Daoy (cell line): ENCODE measurements at places on chromosomes 2 and 18.

DNA sequence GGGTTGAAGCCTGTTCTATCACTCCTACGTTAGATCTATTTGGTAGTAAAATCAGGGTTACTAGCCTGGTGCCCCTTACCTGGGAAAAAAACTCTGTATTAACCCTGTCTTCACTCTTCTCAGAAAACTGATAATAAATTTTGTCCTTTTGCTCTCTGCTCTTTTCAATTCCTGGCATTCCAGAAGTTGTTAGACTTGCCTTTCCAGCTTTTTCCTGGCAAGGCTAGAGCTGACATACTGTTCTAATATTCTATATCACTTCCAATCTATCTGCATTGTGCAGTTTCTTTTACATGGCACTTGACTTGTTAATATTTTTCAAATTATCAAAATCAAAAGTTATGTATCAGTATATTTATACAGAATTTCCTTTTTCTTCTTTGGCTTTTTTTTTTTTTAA is 162.2 kb downstream of the FIGN start:
- no peak for DNase-seq

GRCh38 chr2:172299741-172300140 is 127.6 kb upstream of the ITGA6 start:
- DNase-seq = peak; percentile 45

DNA sequence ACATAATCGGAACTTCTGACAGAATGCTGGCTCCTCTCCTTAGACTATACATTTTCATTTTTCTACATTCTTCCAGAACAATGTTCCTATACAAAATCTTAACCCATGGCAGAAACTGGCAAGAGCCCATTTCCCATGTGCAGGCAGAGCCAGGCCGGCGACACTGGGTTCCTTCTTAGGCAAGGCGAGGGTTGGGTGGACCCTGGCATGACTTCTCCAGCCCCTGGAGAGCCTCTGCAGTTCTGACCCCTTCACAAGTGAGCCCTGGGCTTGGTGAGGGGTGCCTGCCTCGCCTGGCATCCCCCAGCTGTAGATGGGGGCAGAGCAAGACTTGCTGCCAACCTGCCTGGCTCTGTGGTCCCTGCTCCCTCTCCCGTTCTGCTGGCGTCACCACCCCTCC is 5.0 kb downstream of the GYPC start:
- DNase-seq = no peak

GRCh38 chr2:103196802-103197201 is 435.0 kb downstream of the TMEM182 start:
- no peak for DNase-seq

DNA sequence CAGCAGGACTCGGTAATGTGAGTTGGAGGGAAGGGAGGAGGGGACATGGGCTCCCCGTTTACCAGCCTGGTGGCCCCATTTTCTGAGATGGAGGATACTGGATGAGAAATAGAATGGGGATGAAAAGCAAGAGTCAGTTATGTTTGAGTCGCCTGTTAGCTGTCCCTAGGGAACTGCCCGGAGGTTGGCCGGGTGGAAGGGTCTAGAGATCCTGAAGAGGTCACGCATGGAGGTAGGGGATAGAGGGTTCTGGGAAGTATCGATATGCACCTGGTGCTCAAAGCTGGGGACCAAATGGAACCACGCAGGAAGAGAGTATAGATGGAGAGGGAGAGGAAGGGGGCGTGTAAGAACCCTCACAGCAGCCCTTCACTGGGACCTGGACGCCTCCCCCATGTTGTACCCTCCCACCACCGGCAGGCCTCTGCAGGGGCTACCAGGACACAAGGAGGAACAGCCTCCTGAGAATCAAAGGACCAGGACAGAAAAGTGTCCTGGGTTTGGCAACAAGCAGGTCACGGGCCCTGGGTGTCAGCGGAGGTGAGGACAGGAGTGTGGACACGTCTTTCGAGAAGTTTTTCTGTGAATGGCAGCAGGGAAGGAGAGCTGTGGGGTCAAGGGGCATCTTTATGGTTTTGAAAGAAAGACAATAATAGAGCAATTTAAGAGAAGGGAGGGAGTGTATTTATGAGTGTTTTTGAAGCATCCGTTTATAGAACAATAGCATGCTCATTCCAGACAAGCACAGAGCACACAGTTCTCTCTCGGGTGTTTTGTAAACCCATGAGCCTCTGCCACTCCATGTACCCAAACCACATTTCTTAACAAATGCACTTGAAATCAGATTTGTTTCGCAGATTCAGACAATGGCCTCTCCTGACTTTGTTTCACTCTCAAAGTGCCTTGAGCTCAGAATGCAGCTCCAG is 132.2 kb downstream of the SMAD7 start:
- DNase-seq = no peak

DNA sequence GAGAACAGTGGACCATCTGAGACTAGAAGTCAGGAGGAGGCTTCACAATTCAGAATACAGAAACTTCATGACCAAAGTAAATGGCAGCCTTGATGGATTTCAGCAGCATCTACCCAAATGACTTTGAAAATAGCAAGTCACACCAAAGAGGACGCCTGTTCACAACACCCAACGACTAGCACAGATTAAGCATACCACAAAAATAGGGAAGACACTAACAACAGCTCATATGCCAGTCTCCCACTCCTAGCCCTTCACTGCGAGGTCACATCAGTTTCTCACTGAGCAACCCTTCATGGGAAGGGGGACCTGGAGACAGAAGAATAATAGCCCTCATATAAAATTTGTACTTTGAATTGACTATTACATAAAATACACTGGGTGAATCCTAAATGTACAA is 228.4 kb upstream of the SLC39A10 start:
- DNase-seq = no peak

DNA sequence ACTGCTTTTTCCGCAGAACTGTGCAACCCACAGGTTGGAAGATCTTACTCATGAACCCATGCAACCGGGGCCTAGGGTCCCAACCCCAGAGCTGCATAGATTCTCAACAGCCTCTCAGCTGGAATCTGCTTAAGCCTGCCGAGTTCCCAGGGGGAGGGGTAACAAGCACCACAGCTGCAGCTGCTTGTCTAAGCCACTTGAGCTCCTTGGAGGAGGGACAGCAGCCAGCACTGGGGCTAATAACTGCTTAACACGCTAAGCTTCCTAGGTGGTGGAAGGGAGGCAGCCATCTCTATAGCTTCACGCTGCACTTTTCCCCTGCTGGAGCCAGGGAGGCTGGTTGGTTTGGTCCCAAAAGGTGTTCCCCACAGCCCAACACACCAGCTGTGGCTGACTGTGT is 311.6 kb downstream of the DSC3 start:
- no peak for DNase-seq

DNA sequence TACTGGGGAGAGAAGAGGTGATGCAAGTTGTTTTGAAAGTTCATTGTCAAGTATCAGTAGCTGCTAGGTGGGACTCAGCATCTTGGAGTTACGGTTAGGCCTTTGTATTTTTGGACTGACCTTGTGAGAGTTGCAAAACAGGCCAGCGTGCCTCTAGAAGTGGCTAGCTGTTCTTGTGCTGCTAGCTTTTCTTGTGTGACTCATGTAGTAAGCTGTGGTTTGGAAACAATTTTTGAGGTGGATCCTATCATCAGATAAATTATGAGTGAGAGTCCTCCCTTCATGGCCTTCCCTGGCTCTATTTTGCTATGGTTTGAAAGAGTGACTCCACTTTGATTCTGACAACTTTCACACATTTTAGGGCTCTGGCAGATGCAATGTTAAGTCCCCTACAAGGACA is 409.2 kb upstream of the HS6ST1 start:
- peak; percentile 38 for DNase-seq

DNA sequence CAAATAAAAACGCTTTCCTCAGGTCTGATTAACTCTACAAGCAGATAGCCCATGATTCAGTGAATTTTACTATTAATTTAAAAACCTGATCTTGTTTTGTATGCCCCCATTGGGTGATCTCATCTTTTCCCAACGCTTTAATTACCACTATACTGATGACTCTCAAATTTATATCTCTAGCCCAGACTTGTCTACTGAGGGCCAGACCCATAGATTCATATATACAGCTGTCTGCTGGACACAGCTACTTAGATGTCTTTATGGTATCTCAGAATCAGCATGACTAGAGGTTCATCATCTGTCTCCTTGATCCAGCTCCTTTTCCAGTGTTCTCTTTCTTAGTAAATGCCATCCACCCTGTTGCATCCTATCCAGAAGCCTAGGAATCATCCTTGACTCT is 33.8 kb downstream of the TAF1B start:
- no peak for DNase-seq

GRCh38 chr2:172215936-172216335 is 113.2 kb upstream of the DLX2 start:
- no peak for DNase-seq

GRCh38 chr2:23351388-23352141 is 33.4 kb upstream of the KLHL29 start:
- peak; percentile 90 for DNase-seq

DNA sequence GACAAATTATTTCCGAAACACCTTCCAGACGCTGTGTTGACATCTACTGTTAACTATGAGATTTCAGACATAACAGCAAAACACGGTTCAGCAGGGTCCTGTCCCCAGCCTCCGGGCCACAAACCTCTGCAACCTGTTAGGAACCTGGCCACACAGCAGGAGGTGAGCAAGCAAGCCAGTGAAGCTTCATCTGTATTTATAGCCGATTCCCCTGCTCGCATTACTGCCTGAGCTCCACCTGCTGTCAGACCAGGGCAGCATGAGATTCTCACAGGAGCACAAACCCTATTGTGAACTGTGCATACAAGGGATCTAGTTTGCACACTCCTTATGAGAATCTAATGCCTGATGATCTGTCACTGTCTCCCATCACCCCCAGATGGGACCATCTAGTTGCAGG is 31.1 kb downstream of the NDUFA10 start:
- DNase-seq = no peak

- DNase-seq = no peak
Observed at GRCh38 chr2:29345236-29345635, 230.0 kb downstream of the CLIP4 start.

DNA sequence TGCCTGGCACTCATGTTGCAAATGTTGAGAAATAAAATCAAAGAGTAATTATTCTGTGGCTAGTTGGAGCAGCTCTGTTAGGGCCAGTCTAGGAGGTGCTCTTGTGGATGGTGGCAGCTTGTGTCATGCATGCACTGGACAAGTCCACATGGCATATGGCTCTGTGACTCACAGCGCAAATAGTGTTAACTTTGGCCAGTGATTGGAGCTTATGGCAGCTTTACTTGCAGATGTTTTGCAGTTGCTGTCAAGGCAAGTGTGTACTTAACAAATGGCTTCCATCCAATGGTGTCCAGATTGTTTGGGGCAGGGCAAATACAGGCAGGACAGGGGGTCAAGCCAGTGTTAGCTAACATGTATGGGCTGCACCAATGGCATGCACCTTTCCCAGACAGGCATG is 26.1 kb upstream of the TMX3 start:
- no peak for DNase-seq

GRCh38 chr2:113171334-113172075 is 2.3 kb upstream of the PSD4 start:
- no peak for DNase-seq

DNA sequence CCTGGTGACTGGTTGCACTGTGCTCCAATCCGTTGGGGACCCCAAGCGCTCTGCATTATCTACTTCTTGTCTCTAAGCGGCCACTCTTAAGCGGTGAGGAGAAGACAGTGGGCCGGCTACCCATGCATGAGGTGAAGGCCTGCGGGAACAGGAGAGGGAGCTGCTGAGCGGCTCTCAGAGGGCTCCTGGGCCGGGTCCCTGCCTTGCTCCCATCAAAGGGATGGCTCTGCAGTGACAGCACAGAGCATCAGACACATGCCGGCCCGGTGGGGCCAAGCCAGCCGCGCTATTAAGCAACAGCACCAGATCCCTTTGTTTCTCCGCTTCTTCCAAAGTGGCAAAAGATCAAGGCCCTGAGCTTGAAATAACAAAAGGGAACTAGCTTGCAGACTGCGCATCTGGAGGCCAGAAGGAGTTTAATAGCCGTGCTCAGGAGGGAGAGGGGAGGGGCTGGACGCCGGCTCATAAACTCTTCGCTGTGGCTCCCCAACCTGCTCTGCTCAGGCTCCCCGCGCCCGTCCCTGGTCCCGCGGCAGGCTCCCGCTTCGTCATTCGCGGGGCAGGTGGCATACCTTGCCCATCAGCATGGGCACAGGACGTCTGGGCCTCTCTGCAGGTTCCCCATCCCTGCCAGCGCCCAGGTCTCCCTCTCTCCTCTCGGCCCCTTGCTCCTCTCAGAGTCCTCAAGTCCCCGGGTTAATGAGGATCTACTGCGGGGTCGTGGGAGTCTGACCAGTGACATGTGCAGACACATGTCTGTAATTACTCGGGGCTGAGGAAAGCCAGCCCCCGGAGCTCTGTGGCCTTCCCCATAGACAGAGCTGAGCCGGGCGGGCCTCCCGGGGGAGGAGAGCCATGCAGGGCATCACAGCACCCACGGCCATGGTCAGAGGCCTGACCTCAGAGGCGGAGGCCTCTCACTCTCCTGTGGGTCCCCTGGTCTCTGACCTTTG is 96.7 kb downstream of the ASB1 start:
- no peak for DNase-seq

DNA sequence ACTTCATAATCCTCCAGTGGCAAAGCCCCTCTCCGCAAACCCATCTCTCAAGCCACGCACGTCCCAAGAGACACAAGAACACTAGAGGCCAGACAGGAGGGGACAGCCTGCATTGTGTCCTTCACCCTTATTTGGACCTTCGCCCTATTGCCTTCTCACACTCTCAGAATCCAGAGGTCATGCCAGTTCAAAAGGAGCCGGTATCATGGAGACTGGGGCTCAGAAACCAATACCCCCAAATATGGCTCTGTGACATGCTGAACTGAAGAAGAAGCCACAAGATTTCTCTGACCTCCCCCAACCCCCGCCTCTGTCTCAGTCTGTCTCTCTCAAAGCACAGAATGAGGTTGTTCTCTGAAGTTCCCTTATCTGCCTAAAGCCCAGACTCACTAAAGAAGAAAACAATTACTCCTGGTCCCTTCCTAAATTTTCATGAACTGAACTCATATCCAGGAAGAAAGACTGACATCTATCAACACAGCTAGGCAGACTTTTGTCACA is 19.2 kb upstream of the SPATA3 start:
- no peak for DNase-seq

DNA sequence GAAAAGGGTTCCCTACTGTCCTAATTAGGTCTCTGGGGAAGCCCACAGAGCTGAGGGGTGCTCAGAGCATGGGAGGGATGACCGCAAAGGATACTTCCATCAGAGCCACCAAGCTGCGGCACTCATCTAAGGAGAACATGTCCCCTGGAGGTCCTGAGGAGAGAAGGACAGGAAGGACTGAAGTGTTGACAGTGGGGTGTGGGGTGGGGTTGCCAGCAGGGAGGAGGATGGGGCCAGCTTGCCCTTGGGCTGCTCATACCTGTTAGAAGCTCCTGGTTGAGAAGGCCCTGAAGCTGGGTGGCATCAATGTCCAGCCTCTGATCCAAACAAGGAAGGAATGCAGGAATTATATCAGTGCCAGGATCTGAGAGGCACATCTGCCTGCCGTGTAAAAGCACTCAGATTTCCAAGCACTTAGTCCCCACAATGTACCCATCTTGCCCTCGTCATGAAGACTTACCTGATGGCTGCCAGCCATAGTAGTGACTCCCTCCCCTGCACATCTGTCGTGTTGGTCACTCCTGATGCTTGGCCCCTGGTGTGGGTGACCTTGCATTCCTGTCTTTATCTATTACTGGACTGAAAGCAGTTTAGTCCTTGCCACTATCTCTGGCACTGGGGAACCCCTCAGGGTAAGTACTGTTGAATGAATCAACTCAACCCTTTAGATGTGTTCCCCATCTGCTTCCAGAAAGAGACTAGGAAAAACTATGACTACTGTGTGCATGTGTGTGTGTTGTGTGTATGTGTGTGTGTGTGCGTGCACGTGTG is 68.9 kb downstream of the CAPN13 start:
- DNase-seq = no peak
